Myocyte (in vitro differentiated cells): ENCODE measurements at places on chromosomes 12 and 14. TPM values are rescaled to one million over a fixed set of nuclear protein-coding genes. Genes with fewer than 3 reads are reported as not detected.

DNA sequence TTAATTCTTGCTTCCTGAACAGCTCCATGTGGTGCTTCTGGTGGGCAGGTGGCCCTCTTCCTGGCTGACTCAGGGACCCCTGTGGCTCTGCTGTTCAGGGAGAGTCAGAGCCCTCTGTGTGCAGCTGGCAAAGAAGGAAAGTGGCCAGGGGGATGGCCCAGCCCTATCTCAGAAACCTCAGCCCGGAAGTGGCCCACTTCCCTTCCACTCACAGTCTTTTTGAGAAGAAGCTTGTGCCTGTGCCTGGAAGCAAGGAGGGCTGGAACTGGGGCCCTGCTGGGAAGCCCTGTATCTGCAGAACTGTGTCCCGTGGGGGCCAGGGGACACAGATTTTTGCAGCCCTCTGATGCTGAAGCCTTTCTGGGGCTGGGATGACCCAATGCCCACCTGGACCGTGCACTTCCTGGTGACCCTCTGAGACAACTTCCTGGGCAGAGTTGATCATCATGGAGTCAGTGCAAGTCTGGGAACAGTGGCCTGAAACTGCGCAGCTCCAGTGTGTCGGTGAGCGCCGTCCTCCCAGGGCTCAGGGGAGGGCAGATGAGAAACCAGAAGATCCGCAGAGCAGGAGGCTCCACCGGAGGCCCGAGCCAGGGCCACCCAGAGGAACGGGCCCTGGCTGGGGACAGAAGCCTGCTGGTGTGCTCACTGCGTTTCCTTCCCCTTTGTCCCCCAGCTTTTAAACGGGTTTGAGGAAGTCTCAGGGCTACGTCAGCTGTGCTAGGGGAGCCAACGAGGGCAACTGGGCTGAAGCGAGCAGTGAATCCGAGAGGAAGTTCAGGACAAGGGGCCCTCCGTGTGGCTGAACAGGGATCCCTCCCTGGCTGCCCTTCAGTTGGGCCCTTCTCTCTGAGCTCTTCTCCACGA is 217.4 kb upstream of the RTL1 start:
- DNase-seq, result peak; percentile 2

GRCh38 chr12:13387101-13387500 is 190.6 kb downstream of the EMP1 start:
- no peak for DNase-seq

GRCh38 chr12:102883204-102883799 is 33.7 kb downstream of the PAH start:
- DNase-seq, result peak; percentile 32

- no peak for DNase-seq
Measured at GRCh38 chr14:92613008-92613658, 99.6 kb downstream of the RIN3 start.

GRCh38 chr12:12441843-12442461 is 85.1 kb downstream of the BORCS5 start:
- DNase-seq, result peak; percentile 28

Gene CD69
- not detected in 2 replicates for total RNA-seq

Gene CACNA2D4
- total RNA-seq, result 0.03 and 0.73 TPM in 2 replicates

Gene AKAP6
- 64.9 and 130 TPM in 2 replicates for total RNA-seq

Gene RFX4
- total RNA-seq, result not detected in 2 replicates
